ENCODE measurements at places on chromosomes 12 and 14.

DNA sequence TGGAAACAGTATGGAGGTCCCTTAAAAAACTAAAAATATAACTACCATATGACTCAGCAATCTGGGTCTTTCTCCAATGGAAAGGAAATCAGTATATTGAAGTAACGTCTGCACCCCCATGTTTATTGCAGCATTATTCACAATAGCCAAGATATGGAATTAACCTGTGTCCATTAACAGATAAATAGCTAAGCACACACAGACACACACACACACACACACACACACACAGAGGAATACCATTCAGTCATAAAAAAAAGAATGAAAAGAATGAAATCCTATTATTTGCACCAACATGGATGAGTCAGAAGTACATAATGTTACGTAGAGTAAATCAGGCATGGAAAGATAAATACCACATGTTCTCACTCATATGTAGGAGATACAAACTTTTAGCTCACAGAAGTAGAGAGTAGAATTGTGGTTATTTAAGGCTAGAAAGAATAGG lies 4.7 kb downstream of the KLRK1 start:
- DNase-seq, result no peak

DNA sequence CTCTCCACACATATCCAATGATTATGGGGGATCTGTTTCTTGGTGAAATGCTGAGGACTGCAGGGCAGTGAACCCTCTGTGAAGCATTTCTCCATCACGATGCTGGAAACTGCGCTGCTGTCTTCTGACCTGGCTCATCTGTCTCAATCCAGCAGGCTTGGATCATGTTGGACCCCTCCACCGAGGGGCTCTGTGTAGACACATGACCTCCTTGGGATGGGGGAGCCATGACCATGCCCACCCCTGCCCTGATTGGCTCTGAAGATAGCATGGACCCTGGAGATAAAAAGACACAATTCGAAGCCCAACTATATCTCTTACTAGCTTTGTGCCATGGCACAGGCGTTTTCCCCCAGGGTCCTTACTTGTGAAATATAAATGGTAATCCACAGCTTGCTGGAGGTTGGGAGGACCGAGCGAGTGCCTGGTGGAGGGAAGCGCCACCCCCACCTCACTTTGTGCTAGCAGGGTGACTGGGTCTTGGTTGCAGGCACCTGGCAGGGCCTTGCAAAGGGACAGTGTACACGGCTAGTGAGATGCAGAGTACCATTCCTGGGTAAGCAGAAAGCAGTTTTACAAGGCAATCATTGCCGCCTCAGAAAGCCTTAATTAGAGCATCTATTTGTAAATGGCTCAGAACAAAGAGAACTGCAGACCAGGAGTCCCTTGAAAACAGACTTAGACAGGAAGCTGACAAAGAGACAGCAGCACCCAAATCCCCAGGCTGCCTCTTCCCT lies 2.4 kb upstream of the KRT83 start:
- DNase-seq, result no peak

- no peak for DNase-seq
Observed at GRCh38 chr12:89507015-89507824, 17.4 kb downstream of the GALNT4 start.

GRCh38 chr14:72462056-72462455 lies 431.8 kb downstream of the DPF3 start:
- no peak for DNase-seq

GRCh38 chr12:31009976-31010375 lies 63.7 kb upstream of the DDX11 start:
- no peak for DNase-seq
